ENCODE measurements at places on chromosomes 2 and 18. TPM values are rescaled to one million over a fixed set of nuclear protein-coding genes. Genes with fewer than 3 reads are reported as not detected.

The CENPA gene
- 0.23 TPM for total RNA-seq

The PTPRN gene
- total RNA-seq: 4.6 TPM

The ZBTB14 gene
- 6.0 TPM for total RNA-seq

The DAW1 gene
- total RNA-seq: 1.5 TPM

The CYBRD1 gene
- 309 TPM for total RNA-seq

The RETREG2 gene
- 40.9 TPM for total RNA-seq

The KCNE4 gene
- 14.1 TPM for total RNA-seq

The PKP4 gene
- total RNA-seq: 16.9 TPM

The COPS7B gene
- 27.0 TPM for total RNA-seq

The ABCG8 gene
- total RNA-seq: not detected

Data from pericardium fibroblast (primary cell).